ENCODE measurements at places on chromosomes 7 and 10. TPM values are rescaled to one million over a fixed set of nuclear protein-coding genes. Genes with fewer than 3 reads are reported as not detected.

Gene HABP2
- 0.13 TPM for total RNA-seq

Gene VSTM2A
- total RNA-seq: not detected

Gene PNLIPRP3
- total RNA-seq: not detected

Gene SHTN1
- 0.62 TPM for total RNA-seq

DNA sequence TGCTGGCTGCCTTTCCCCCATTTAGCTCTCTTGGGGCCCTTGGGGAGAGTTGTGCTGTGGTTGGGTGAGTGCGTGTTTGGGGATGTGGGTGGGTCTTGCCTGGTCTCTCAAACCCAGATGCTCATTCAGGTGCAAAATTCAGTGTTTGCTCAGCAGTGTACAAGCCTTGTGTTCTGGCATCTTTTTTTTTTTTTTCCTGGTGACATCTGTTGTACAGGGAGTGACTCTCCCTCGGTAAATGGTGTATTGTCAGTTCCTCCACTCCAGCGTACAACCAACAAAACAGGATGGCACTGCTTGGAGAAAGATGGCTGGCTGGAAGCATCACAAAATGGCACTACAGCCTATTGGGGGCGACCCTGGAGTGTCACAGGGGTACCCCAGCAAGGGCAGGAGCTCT lies 75.5 kb downstream of the LRMDA start:
- DNase-seq: no peak

DNA sequence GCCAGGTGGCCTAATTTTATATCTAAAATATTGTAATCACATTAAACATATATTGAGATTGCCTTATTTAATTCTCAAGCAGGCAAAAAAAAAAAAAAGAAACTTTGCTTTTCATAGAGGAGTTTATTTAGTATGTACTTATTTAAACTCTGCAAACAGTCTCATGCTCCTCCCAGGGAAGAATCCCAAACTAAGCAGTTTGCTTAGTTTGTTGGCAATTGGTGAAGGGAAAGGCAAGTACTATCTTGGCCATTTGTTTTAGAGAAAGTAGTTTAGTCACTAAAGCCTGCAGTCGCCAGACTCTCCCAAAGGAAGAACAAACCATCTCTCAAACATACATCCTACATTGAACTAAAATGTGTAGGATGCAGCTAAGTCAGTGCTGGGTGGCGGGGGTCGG lies 226.8 kb downstream of the CDC14C start:
- DNase-seq: no peak

Gene ZNF37A
- 23.8 TPM for total RNA-seq

Gene PIK3CG
- 32.8 TPM for total RNA-seq

DNA sequence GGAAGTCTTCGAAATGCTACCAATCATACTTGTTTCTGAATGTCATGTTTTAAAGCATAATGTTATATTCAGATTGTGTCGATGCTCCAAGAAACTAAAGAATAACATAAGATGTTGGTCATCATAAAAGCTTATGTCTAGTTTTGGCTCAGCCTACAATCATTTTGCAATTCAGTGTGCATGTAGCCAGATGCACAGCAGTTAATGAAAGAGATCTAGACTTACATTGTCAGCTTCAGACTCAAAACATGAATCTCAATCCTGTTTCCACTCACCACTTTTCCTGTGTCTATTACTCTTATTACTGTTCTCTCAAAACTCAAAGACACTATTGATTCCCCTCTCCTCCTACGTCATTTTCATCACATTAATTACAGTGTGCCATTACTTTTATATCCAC lies 21.4 kb downstream of the TMEM196 start:
- no peak for DNase-seq

Gene SEMA3E
- total RNA-seq: not detected

Gene CTTNBP2
- total RNA-seq: 0.16 TPM

Gene EGFR
- not detected for total RNA-seq

- no peak for DNase-seq
These were observed 196.7 kb upstream of the TMEM72 start for GRCh38 chr10:44714451-44714850.

Gene LIPM
- not detected for total RNA-seq

DNA sequence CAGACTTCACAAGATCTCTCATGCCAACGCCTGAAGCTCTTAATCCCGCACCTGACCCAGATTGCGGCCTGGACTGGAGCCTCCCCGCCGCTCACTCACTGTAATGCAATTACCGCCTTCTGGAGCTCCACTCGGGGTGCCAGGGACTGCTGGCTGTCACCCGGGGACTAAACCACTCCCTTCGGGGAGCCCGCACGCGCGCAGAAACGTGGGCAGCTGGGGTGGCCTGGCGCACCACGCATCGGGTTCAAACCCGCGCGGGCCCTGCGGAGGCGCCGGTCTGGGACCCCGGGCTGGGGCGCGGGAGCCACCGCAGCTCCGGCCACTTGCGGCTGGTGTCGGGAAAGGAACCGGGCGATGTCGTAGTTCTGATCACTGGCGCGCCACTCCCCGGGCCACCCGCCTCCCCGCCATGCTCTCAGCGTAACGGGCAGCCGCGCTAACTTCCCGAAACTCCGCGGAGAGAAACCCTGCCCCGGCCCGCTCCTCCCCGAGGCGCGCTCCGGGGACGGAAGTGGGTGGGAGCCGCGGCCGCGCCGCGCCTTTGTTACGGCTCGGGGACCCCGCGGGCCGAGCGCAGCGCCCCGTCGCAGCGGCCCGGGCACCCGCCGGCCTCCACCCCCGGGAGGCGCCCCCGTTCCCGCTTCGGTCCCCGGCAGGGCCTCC lies 100.3 kb upstream of the SVIL start:
- peak; percentile 68 for DNase-seq

Gene PAXIP1
- 12.3 TPM for total RNA-seq

DNA sequence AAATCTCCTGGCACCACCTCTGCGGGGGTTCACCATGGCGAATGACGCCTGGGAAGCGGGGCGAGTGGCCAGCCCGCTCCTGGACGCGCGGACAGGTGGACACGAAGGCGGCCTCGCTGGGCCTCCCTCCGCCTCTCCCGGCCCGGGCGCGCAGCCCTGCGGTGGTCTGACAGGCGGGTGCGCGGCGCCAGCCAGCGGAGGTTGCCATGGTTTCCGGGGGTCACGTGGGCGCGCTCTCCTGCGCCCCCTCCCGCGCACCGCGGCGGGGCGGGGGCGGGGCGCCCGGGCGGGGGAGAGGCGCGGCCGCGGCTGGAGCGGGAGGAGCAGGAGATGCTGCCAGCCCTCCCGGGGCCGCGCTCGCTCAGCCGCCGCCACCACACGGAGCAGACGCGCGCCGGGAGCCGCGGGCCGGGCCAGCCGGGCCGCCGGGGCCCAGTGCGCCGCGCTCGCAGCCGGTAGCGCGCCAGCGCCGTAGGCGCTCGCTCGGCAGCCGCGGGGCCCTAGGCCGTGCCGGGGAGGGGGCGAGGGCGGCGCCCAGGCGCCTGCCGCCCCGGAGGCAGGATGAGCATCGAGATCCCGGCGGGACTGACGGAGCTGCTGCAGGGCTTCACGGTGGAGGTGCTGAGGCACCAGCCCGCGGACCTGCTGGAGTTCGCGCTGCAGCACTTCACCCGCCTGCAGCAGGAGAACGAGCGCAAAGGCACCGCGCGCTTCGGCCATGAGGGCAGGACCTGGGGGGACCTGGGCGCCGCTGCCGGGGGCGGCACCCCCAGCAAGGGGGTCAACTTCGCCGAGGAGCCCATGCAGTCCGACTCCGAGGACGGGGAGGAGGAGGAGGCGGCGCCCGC lies at the start of gene PRKAR2B:
Gene PRKAR2B (plus strand): TSS at position 359 of the 848 bp plus-strand sequence. CDS start 203 bp downstream, at position 562.
- DNase-seq: peak; percentile 65

Gene CACNB2
- not detected for total RNA-seq

DNA sequence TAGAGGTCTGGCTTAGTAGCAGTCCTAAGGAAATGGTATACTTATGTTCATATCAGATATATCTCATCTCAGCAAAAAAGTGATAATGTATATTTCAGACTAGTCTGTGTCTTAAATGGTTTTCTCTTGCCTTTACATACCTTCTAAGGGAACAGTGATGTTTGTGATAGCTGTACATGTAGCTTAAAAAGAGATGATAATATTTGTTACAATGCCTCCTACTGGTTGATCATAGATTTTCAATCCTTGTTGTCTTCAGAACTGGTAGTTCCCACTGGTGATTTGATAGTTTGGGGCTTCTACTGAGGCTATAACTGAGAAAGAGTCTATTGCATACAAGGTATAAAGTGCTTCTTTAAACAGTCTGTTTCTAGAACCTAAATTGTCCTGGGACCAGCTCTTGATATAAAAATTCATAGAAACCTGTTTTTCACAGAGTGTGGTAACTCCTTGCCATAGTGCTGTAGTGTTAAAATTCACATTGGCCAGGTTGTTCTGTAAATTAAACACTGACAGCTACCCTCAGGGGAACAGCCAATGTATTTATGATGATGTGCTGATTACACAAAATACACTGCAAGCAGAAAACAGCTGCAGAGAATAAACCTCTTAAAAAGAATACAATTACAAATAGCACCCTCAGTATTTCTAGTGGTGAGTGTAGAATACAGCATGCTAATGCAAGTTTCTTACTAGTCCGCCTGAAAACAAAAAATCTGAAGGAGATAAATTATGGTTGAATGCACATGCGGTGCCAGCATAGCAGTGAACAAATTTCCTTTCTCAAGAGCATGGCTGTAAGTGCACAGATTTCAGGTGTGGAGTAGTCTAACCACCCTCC lies 90.3 kb downstream of the BTRC start:
- no peak for DNase-seq

- no peak for DNase-seq
These were observed 113.8 kb upstream of the CACUL1 start for GRCh38 chr10:118868589-118868988.

- DNase-seq: no peak
These were observed 151.0 kb upstream of the CHST15 start for GRCh38 chr10:124244256-124244877.

- no peak for DNase-seq
These were observed 325.4 kb upstream of the SEMA3C start for GRCh38 chr7:81244224-81244623.

- no peak for DNase-seq
These were observed 5.3 kb downstream of the POLR2J start for GRCh38 chr7:102473271-102473991.

DNA sequence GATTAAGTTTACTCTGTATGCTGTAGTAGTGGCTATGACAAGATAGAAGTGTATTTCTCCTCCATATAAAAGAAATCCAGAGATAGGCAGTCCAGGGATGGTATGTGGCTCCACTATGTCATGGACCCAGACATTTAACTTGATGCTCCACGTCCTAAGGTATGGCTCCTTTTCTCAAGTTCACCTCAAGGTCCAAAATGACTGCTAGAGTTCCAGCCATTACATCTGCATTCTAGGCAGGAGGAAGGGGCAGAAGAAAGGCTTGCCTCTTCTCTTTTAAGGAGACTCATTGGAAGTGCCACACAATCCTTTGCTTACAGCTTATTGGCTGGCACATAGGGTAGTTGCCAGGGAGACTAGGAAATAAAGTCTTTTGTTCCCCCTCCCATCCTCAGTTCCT lies 27.7 kb upstream of the ATXN7L1 start:
- DNase-seq: no peak

Measured in T-cell (primary cell).